Ureter (tissue), 1 donor: ENCODE measurements at places on chromosomes 13 and 19. TPM values are rescaled to one million over a fixed set of nuclear protein-coding genes. Genes with fewer than 3 reads are reported as not detected.

GRCh38 chr19:16205205-16206045 is 7.7 kb downstream of the AP1M1 start:
- no peak for DNase-seq

The VSTM1 gene
- total RNA-seq = not detected

The ZNF440 gene
- total RNA-seq = 74.7 TPM

- no peak for DNase-seq
Measured at GRCh38 chr13:46736541-46737310, 60.2 kb downstream of the ESD start.

The MYH14 gene
- 134 TPM for total RNA-seq

GRCh38 chr13:91278888-91279287 is 68.6 kb upstream of the MIR17HG start:
- no peak for DNase-seq

The ZNF737 gene
- 65.6 TPM for total RNA-seq

GRCh38 chr13:91986761-91987483 is 588.5 kb downstream of the GPC5 start:
- no peak for DNase-seq

GRCh38 chr13:97165502-97166425 is 56.4 kb upstream of the MBNL2 start:
- DNase-seq = no peak

GRCh38 chr19:42965176-42965575 is 28.2 kb upstream of the PSG7 start:
- DNase-seq = no peak

The NKPD1 gene
- total RNA-seq = 0.60 TPM

DNA sequence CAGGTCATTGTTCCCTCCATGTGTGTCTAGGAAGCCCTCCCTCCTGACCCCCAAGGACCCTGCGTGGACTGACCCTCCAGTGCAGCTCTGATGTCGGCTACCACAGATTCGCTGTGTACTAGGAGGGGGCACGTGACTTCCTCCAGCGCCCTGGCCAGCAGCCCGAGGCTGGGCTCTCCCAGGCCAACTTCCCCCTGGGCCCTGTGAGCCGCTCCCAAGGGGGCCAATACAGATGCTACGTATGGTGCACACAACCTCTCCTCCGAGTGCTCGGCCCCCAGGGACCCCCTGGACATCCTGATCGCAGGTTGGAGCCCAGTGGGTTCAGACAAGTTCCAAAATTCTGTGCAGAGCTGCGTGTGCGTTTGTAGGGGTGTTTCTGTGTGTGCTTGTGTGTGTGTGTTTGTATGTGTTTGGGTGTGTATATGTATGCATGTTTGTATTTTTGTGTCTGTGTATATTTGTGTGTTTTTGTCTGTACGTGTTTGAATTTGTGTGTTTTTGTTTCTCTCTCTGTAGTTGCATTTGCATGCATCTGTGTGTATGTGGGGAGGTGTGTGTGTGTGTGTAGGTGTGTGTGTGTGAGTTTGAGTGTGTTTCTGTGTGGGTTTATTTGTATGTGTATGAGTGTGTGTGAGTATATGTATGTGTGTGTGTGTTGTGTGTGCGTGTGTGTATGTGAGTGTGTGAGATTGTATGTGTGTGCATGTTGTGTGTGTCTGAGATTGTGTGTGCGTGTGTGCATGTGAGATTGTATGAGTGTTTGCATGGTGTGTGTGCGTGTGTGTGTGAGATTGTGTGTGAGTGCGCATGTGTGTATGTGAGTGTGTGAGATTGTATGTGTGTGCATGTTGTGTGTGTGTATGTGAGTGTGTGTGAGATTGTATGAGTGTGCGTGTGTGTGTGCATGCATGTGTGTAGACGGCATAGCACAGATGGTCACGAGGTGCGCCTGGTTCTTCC is 21.4 kb upstream of the LILRA2 start:
- DNase-seq = no peak

The ZNF112 gene
- 8.7 TPM for total RNA-seq

GRCh38 chr19:54411033-54411432 is 4.2 kb upstream of the TTYH1 start:
- no peak for DNase-seq

- no peak for DNase-seq
Measured at GRCh38 chr13:39963612-39964011, 308.1 kb downstream of the COG6 start.

DNA sequence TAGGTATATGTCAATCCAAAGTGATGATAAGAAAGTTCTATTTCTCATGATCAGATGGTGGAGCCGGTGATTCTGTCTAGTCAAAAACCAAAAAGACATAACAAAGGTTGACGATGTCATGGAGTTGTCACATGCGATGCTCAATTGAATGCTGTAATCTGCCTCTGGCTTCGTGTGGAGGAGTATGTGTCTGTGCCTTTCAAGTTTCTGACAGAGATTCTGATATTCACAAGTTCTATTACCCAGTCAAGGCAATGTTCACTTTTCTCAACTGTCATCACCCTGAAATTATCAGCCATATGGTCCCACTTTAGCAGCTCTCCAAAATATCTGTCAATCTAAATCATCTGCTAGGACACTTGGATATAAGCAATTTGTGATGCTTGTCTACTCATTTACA is 367.6 kb upstream of the PRR20A start:
- no peak for DNase-seq

DNA sequence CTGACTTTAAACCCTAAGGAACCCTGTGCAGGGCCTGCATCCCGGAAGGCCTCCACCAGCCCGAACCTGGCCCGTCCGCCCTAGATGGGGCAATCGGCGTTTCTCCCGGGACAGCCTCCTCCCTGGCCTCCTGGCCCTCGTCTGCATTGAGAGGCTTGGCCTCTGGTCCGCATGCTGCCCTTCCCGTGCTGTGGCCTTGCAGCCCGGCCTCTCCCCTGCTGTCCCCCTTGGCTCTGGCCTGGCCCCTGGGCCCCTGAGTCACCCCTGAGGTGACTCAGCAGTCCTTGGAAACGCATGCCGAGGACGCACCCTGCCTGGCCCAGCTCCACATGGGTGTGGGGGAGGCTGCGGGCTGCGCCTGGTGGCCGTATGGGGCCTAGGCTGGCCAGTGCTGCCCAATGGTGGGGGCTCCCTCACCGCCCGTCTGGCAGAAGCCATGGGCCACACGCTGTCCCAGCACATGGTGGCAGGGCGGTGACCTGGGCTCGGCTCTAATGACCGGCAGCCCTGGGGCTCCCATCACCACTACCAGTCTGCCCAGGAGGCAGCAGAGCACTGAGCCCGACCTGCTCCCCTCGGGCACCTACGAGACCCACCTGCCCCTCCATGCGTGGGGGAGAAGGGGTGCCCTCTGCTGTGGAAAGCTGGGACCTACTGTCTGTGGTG is 25.7 kb downstream of the SH3GL1 start:
- peak; percentile 78 for DNase-seq

The RFPL4AL1 gene
- total RNA-seq = not detected

GRCh38 chr19:15443325-15443724 is 6.4 kb downstream of the WIZ start:
- no peak for DNase-seq

- DNase-seq = no peak
Measured at GRCh38 chr19:293436-294110, 2.4 kb upstream of the PLPP2 start.

DNA sequence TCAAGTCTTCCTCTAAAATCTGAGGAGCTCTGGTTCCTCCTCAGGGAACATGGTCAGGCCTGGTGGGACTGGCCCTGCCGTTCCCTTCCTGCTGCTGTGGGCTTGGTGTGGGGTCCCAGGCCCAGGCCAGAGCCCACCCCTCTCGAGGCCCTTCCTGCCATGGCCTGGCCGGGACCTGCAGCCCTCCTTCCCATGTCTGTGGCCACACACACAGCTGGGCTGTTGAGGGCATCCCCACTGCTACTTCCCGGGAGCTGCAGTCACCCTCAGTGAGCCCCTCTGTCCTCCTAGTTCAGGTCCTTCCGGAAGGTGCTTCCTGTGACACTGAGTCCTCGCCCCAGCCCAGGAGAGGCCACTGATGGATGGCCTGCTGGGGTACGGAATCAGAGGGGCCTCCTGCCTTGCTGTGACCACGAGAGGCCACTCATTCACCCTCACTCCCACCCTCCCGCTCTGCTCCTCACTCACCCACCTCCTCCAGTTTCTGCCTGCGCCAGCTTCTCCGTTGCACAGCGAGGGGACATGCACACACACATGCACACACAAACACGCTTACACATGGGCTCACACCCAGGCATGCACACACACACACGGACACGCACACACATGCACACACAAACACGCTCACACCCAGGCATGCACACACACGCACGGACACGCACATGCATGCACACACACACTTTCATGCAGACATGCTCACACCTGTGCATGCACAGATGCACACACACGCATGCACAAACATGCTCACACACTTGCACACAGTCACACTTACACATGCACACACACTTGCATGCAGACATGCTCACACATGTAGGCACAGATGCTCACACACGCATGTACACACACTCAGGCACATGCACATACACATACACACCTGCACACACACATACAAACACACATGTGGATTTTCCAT is 7.3 kb upstream of the MCF2L start:
- DNase-seq = no peak

The SHANK1 gene
- 0.29 TPM for total RNA-seq

GRCh38 chr19:3151563-3152418 is 16.0 kb downstream of the GNA15 start:
- DNase-seq = no peak

The FOSB gene
- 1.5 TPM for total RNA-seq

DNA sequence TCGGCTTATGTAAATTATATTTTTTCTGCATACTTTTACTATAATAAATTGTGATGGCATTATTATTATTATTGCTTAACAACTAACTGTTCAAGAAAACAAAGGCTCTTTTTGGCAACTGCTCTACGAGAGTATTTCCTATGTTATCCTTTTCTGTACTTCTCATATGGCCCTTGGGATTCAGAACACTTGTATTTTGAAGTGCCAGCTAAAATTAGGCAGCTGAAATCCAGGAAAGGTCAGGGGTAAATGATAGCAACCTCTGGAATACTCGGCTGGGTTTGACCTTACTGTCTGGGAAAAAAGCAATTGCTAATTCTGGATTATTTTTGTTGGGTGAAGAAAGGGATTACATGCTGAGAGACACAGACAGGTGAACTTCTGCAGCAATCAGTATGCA is 23.9 kb downstream of the EDNRB start:
- no peak for DNase-seq

DNA sequence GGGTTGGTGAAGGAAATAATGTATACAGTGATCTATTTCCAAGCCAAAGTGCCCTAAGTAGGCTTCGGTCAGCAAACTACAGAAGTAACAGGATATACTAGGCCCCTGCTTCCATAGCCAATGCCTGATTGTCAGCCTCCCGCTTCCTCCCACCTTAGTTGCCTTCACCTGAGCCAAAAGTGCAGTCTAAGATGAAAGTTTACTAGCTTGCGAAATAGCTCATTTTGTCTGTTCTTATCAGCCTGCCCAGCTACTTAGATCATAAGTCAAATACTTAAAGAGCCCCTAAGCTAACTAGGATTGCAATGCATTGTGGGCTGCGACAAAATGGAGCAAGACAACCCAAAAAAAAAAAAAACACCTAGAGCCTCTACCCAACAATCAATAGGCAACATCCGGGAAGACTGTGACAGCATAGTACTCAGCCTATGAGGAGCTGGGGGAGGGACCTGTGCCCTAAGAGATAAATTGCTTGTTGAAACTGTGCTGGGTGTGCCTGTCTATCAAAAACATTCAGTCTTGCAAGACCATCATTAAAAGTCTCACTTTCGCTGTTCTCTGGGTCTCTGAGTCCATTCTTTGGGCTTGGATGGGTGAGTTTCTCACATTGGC is 454.7 kb upstream of the TSHZ3 start:
- no peak for DNase-seq
